ENCODE measurements at places on chromosomes 12 and 14. TPM values are rescaled to one million over a fixed set of nuclear protein-coding genes. Genes with fewer than 3 reads are reported as not detected.

Gene SMCO2
- total RNA-seq: not detected

Gene TMEM229B
- total RNA-seq: 85.4 TPM

Gene GPRC5D
- total RNA-seq: not detected

Gene SERPINA1
- total RNA-seq: 4.9 TPM

Gene RPL10L
- 7.8 TPM for total RNA-seq

Gene AKAP3
- total RNA-seq: 1.8 TPM

Gene TNS2
- total RNA-seq: 180 TPM

Gene CLEC4E
- total RNA-seq: 0.73 TPM

Gene RASAL1
- 9.9 TPM for total RNA-seq

Gene LRRIQ1
- 2.6 TPM for total RNA-seq

Gene SERPINA6
- not detected for total RNA-seq

Gene TSPAN9
- total RNA-seq: 50.0 TPM

Gene ACSM4
- not detected for total RNA-seq

Gene KIF26A
- total RNA-seq: 1.6 TPM

Gene CD163L1
- total RNA-seq: not detected

Gene CISTR
- not detected for total RNA-seq

Gene LRRC43
- total RNA-seq: 1.2 TPM

Gene SLCO1B1
- 0.45 TPM for total RNA-seq

Gene EML5
- total RNA-seq: 8.3 TPM

Gene TMEM132C
- 0.46 TPM for total RNA-seq

Gene SH2B3
- total RNA-seq: 34.8 TPM

Gene NRIP2
- 0.18 TPM for total RNA-seq

Gene SERPINA9
- total RNA-seq: not detected

Measured in prostate gland (tissue), 2 donors.